ENCODE measurements at places on chromosomes 5 and 9.

GRCh38 chr9:4985386-4986266 is 554 bp downstream of the JAK2 start:
- DNase-seq, result no peak

- DNase-seq, result no peak
These were observed 2.0 kb upstream of the PHPT1 start for GRCh38 chr9:136847088-136847825.

DNA sequence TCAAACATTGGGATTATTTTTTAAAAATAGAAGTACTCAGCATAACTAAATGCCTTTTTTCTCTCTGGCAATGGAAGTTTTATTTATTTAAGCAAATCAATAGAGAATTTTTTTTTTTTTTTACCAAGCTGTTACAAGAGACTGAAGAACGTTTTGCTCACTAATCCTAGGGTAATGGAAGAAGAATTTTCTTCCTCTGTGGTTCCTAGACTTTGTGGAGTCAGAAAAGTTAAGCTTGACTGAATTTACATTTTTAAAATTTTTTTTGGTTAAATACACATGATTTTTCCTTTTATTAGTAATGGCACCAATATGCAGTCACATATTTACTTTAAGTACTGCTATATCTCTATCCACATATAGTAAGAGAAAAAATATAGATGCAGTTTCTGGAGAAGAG is 189.8 kb downstream of the PCSK1 start:
- no peak for DNase-seq

DNA sequence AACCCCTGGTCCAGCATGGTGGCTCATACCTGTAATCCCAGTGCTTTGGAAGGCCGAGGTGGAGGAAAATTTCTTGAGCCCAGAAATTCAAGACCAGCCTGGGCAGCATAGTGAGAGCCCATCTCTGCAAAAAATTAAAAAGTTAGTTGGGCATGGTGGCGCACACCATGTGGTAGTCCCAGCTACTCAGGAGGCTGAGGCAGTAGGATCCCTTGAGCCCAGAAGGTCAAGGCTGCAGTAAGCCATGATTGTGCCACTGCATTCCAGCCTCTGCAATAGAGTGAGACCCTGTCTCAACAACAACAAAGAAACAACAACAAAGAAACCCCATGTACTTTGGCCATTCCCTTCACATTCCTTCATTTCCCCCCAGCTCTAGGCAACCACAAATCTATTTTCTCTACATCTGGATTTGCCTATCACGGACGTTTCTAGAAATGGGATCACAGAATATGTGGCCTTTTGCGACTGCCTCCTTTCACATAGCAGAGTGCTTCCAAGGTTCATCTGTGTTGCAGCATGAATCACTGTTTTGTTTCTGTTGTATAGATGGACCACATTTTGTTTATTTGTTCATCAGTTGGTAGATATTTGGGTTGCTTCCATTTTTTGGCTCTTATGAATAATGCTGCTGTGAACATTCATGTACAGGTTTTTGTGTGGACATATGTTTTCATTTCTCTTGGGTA is 17.9 kb downstream of the MIGA2 start:
- no peak for DNase-seq

DNA sequence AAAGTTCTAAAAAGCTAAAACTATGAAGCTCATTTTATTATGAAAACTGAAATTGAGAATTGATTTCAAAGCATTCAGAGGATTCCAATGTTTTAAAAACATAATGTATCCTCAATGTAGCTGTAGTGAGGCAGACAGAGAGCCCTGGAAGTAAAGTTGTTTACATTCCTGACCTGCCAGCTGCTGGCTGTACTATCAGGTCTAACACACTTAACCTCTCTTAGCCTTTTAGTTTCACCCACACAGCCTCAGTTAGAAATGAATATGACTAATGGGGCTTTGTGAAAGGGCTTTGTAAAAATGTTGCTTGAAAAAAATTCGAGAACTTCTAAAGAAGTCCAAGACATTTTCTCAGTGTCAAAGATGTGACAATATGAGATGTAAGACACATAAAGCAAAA is 122.6 kb downstream of the FBXL17 start:
- no peak for DNase-seq

- DNase-seq, result no peak
These were observed 124.1 kb downstream of the C9orf152 start for GRCh38 chr9:110083866-110084265.

DNA sequence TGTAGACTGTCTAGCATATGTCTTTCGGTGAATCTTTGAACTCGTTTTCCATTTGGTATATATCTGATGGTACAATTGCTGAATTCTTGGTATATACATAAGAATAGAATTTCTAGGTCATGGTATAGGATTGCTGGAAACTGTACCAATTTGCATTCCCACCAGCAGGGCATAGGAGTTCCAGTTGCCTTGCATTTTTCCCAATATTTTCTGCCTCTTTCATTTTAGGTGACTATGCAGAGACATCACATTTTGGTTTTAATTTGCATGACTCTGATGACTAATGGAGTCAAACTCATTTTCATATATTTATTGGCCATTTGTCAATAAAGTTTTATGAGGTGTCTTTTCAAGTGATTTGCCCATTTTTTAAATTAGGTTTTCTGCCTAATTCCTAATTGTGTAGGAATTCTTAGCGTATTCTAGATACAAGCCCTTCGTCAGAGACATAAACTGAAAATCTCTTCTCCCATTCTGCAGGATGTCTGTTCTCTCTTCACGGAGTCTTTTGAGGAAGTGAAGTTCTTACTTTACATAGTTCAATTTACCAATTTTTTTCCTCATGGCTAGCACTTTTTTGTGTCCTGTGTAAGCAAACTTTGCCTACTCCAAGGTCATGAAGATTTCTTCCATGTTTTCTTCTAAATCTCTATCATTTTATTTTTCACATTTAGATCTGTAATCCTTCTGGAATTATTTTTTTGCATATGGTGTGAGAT is 28.9 kb upstream of the PDCD1LG2 start:
- no peak for DNase-seq

DNA sequence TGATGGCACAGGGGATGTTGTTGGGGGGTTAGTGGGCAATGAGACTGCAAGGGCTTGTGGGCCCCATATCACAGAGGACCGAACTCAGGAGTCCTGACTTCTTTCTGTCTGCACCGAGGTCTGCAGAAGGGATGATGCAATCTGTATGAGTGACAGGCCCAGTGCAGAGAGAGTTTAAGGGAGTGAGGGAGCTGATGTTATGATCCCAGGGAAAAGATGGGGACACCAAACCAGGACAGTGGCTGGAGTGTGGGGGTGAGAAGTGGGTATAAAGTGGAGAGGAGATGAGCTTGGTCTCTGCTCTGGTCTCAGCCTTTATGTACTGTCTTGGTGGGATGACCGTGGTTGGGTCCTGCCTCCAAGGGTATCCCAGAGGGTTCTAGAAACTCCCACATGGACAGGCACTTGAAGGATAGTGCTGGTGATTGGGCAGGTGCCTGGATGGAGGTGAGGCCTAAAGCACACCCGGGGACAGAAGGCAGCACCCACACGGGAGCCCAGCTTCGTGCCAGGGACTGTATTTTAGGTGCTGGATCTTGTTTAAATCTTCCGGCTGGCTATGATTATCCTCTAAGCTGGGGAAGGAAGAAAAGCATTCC is 21.9 kb downstream of the GSN start:
- no peak for DNase-seq

DNA sequence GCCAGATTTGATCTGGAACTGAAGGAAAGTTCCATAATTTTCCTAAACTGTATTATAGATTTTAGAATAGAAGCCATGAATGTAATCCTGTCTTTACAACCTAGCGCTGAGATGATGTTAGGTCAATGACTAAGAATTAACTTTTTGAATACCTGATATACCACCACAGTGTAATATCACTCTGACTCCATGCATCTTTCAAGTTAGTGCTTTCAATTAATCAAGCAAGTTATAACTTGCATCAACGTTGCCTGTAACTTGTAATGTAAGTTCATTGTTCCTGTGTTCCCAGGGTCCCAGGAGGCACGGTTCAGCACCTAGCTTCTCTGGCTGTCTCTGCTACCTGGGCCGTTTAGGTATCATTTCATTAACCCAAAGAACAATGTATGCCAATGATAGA is 139.3 kb downstream of the CSNK1G3 start:
- no peak for DNase-seq

- DNase-seq, result no peak
These were observed 61.1 kb downstream of the SAXO1 start for GRCh38 chr9:18971909-18972308.

- DNase-seq, result no peak
These were observed 35.1 kb upstream of the NTNG2 start for GRCh38 chr9:132126680-132127236.

- DNase-seq, result no peak
These were observed 28.4 kb downstream of the RUSC2 start for GRCh38 chr9:35518225-35518821.

DNA sequence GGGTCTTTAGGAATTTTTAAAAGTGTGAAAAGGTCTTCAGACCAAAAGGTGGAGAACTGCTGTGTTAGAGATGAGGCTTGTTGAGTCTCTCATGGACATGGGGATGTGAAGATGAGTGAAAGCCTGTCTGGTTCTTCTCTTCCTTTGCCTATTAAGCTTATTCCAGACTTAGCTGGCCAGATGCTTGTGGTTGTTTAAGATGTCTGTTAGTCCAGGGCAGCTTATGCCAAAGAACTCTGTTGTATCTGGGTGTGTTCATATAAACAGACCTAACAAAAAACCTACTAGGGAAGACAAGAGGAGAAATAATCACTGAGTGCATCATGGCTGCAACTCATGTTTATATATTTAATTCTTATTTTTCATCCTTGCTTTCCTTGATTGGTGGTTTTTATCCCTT is 57.5 kb upstream of the NCS1 start:
- no peak for DNase-seq

- no peak for DNase-seq
These were observed 99.8 kb upstream of the SARDH start for GRCh38 chr9:133837627-133838597.

DNA sequence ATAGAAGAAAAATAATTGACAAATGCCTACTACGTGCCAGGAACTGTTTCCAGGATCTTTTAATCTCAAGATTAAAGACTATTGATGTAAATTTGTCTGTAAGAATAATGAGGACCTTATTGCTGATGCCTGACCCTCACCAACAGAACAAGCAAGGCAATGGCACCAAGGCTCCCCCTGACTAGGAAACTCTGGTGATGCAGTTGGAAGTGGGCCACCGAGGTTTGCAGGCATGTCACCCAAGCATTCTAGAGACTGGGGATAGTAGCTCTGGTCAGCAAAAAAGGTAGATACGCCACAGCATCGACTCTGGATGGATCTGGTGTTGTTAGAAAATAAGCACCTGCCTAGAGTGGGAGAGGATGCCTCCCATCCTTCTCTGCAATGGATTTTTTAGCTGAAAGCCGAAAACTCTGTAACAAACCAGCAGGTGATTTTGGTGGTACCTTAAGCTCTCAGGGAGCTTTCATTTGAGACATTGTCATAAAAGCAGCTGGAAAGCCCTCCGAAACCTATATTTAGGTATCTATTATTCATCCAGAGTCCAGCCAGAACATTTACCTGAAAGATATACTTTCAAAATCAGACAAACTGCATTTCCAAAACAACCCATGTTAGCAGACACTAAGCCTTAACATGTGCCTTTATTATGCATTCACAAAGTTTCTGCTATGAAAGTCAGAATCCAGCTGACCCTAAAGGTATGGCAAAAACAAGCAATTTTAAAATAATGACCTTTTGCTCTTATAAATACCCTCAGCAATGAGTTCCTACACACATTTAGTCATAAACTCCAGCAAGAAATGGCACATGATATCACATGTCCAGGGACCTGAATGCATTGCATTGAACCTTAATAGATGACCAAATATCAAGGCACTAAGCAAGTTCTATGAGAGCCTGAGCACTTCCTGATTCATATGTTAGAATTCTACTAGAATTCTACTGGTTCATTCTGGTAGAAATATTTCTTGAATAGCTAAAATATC is 308.4 kb downstream of the PDE4D start:
- no peak for DNase-seq

GRCh38 chr5:150577378-150578139 is 62.9 kb upstream of the SYNPO start:
- DNase-seq, result no peak

DNA sequence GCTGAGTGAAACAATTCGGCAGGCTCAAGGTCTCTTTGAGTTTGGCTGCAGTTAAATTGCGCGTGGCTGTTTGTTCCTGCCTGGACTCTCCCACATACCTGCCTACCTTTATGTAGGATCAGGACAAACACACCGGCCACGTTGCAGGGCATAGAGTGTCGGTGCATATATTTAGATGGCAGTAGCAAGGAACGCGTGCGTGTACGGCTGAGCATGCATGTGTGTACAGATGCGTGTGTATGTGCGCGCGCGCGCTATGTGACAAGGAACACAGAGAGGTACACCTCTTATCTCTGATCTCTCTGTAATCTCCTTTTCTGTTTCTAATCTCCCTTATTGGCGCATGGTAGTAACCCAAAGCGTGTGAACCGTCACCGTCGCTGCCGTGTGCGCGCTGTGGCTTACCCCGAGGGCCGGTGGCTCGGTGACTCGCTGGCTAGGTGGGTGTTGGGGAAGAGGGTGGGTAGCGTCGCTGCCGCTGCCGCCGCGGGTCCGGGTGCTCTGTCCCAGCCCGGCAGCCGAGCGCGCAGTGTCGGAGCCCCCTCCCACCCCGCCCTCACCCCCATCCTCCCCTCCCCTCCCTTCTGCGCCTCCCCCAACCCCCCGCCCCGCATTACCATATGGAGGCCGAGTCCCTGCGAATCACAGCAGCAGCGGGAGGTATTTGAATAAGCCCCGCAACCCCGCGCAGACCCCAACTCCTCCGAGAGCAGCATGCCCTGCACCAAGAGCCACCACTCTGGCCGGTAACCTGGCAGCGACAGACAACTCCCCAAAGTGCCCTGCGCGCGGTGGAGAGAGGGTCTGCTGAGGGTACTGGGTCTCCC is 204.8 kb downstream of the MEF2C start:
- no peak for DNase-seq

- no peak for DNase-seq
These were observed 368.2 kb downstream of the NDUFS4 start for GRCh38 chr5:53928641-53929040.

GRCh38 chr9:127878652-127879390 is 1.3 kb upstream of the AK1 start:
- DNase-seq, result no peak

DNA sequence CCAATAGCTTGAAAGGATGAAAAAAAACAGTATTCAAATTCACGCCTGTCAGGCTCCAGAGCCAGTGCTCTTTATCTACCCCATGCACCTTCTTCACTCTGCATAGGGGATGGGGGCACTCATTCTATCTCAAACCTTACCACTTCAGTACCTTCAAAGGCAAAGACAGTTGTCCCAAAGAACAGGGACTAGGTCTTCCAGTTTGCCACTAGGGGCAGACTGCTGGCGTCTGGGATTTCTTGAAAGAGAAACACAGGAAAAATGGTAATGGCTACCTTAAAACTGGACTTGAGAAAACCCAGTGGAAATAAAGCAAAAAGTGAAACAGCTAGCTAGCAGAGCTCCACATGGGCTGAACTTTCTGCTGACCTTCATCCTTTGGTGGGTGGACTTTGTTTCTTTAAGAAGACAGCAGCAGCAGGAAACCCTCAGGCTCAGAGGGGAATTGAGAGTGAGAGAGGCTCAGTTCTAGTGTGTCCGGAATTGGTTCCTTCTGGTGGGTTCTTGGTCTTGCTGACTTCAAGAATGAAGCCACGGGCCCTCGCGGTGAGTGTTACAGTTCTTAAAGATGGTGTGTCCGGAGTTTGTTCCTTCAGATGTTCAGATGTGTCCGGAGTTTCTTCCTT is 41.0 kb upstream of the SLC36A1 start:
- DNase-seq, result no peak

Measured in smooth muscle cell of the brain vasculature (primary cell).